ENCODE measurements at places on chromosomes 5 and 9. TPM values are rescaled to one million over a fixed set of nuclear protein-coding genes. Genes with fewer than 3 reads are reported as not detected.

IARS1 gene
- total RNA-seq = 354 TPM

CDH9 gene
- not detected for total RNA-seq

HAVCR1 gene
- total RNA-seq = not detected

ARL14EPL gene
- not detected for total RNA-seq

ECPAS gene
- total RNA-seq = 81.3 TPM

HAVCR2 gene
- 0.30 TPM for total RNA-seq

BHMT gene
- not detected for total RNA-seq

SLC6A19 gene
- not detected for total RNA-seq

FBP2 gene
- total RNA-seq = not detected

CCL27 gene
- 0.47 TPM for total RNA-seq

GABBR2 gene
- total RNA-seq = not detected

SLC24A2 gene
- 0.12 TPM for total RNA-seq

SELENOP gene
- total RNA-seq = 2.6 TPM

ST8SIA4 gene
- 0.15 TPM for total RNA-seq

HTR4 gene
- total RNA-seq = 0.08 TPM

SKP1 gene
- 288 TPM for total RNA-seq

ADAMTS16 gene
- total RNA-seq = 0.12 TPM

TAS2R1 gene
- total RNA-seq = not detected

ANKDD1B gene
- 0.23 TPM for total RNA-seq

DHFR gene
- 6.7 TPM for total RNA-seq

GHR gene
- total RNA-seq = 2.0 TPM

TXNDC8 gene
- not detected for total RNA-seq

SIT1 gene
- 0.15 TPM for total RNA-seq

IFNA2 gene
- total RNA-seq = not detected

LVRN gene
- 1.5 TPM for total RNA-seq

LRRTM2 gene
- total RNA-seq = under 0.01 TPM

TMEM174 gene
- not detected for total RNA-seq

PLEKHG4B gene
- not detected for total RNA-seq

TNFSF15 gene
- total RNA-seq = under 0.01 TPM

DCTN3 gene
- total RNA-seq = 161 TPM

CDC25C gene
- 2.3 TPM for total RNA-seq

EXOSC2 gene
- 25.4 TPM for total RNA-seq

APBB3 gene
- total RNA-seq = 38.1 TPM

LMBRD2 gene
- total RNA-seq = 10.1 TPM

SVEP1 gene
- 9.8 TPM for total RNA-seq

CMYA5 gene
- 1.6 TPM for total RNA-seq

GPR21 gene
- 2.6 TPM for total RNA-seq

CCNI2 gene
- not detected for total RNA-seq

SOX30 gene
- total RNA-seq = not detected

ORM2 gene
- total RNA-seq = not detected

RANBP17 gene
- total RNA-seq = 6.2 TPM

OLFM1 gene
- 0.15 TPM for total RNA-seq

SHOC1 gene
- total RNA-seq = not detected

CTXN3 gene
- not detected for total RNA-seq

SPEF2 gene
- 1.1 TPM for total RNA-seq

SLC34A1 gene
- not detected for total RNA-seq

HTR1A gene
- total RNA-seq = not detected

Measured in smooth muscle cell of the coronary artery (primary cell).